ENCODE measurements at places on chromosomes 7 and 10. TPM values are rescaled to one million over a fixed set of nuclear protein-coding genes. Genes with fewer than 3 reads are reported as not detected.

Gene ERVW-1
- 0.02 TPM for total RNA-seq

Gene TMEM225B
- total RNA-seq = 0.20 TPM

Gene SYT15
- 0.05 TPM for total RNA-seq

Gene NDUFB2
- total RNA-seq = 940 TPM

Gene KAZALD1
- 12.5 TPM for total RNA-seq
